ENCODE measurements at places on chromosomes 7 and 10.

DNA sequence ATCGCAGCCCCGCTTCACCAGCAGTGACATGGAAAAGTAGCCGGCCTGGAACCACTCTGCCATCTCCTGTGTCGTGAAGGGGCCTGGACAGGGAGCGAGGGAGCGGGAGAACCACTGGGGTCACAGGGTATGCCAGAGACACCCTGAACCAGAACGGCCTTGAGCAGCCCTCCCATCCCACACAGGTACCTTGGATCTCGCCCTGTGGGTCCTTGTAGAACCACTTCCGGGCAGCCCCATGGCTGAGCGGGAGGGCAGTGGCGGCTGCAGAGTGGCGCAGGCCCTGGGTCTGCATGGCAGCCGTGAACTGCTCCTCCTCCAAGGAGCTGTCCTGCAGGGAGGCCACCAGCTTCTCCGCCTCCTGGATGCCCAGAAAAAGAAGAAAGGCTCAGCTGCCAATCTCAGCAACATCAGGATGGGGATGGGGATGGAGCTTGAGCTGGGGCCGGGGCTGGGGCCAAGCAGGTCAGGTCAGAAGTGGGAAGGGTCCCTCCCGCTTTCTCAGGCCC, 9.5 kb downstream of the GIGYF1 start:
- DNase-seq: no peak

- no peak for DNase-seq
These were observed 25.6 kb downstream of the KIFBP start for GRCh38 chr10:69014171-69014570.

DNA sequence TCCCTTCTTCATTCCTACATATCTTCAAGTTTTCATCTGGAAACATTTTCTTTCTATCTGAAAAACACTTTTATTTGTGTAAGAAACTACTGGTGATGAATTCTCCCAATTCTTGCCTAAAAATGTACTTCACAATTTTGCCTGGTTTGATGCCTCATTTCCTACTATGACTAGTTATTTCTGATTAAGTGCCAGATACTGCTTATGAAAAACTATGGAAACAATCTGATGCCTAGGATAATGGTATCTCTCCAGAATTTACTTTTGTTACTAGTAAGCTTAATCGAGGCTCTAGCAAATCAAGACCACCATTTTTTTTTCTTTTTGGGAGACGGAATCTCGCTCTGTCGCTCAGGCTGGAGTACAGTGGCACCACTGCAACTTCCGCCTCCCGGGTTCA, 31.3 kb downstream of the CACUL1 start:
- no peak for DNase-seq

DNA sequence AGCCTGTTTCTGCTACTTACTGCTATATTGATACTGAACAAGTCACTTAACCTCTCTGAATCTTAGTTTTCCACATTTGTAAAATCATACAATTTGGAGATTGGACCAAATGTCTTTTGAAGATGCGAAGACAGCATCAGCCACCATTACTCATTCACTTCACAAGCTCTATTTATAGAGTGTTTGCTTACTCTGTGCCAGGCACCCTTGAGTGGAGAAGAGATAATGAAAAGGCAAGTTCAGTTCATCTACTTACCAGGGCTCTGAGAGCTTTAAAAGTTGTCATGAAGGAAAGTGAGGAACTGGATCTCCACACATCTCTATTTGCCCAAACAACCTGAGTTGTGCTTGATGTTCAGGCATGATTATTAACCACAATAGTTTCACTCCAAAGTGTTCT, 277.5 kb downstream of the CSTF2T start:
- DNase-seq: no peak

- DNase-seq: no peak
These were observed 105.5 kb downstream of the ZEB1 start for GRCh38 chr10:31424473-31424872.

DNA sequence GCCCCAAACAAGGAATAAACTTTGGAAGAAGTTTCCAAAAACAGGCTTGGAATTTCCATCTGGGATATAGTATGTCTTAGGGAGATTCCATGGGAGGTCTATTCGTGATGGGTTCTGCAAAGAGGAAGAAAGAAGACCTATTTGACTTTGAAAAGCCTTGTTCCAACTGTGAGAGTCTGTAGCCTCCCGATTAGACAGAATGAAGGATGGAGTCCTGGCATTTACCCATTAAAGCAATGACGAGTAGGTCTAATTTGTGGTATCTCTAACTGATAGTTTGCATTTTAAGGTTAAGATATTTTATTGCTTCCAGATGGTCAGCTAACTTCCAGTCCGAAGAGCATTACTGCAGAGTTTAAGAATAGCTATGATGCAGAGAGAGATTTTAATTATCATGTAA, 19.5 kb upstream of the GALNT17 start:
- no peak for DNase-seq

- DNase-seq: no peak
These were observed 184.8 kb upstream of the PDE1C start for GRCh38 chr7:32255036-32255435.

GRCh38 chr7:20542594-20542993, 72.9 kb upstream of the ABCB5 start:
- DNase-seq: no peak

- DNase-seq: no peak
These were observed 42.6 kb upstream of the AMPH start for GRCh38 chr7:38673795-38674194.

DNA sequence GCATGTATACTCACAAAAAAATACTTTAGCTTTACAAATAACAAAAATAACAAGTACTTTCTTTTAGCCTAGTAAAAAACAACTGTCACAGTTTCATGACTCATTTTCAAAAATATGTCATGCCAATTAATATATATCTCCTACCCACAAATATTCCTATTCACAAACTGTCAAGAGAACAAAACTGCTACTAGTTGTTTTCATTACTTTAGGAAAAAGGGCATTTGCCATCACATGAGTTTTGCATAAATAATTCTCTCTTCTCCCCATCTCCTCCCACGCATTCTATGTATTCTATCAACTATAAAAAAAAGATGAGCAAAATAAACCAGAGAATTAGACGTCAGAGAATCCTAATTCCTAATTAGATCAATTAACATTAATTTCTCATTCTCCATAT, 87.6 kb downstream of the PIP4K2A start:
- DNase-seq: no peak

DNA sequence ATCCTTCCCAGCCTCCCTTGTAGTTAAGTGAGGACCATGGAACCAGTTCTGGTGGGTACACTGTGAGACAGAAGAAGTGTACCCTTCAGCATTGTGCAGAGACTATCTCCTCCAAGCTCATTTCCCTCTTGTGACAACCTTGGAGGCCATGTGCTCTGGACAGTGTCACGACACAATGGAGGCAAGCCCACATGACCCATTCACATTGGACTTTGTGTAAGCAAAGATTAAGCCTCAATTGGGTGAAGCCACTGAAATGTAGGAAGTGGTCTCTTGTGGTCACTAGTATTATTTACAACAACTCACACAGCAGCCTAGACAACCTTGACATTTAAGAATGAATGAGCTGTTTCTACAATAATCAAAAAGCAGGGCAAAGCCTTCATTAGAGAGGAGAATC, 124.2 kb downstream of the INHBA start:
- no peak for DNase-seq

Data from effector memory CD4-positive, alpha-beta T cell (primary cell).